ENCODE measurements at places on chromosomes 16 and 17.
A peak's percentile ranks its signal among the peaks of the same experiment; 100 is the strongest.

DNA sequence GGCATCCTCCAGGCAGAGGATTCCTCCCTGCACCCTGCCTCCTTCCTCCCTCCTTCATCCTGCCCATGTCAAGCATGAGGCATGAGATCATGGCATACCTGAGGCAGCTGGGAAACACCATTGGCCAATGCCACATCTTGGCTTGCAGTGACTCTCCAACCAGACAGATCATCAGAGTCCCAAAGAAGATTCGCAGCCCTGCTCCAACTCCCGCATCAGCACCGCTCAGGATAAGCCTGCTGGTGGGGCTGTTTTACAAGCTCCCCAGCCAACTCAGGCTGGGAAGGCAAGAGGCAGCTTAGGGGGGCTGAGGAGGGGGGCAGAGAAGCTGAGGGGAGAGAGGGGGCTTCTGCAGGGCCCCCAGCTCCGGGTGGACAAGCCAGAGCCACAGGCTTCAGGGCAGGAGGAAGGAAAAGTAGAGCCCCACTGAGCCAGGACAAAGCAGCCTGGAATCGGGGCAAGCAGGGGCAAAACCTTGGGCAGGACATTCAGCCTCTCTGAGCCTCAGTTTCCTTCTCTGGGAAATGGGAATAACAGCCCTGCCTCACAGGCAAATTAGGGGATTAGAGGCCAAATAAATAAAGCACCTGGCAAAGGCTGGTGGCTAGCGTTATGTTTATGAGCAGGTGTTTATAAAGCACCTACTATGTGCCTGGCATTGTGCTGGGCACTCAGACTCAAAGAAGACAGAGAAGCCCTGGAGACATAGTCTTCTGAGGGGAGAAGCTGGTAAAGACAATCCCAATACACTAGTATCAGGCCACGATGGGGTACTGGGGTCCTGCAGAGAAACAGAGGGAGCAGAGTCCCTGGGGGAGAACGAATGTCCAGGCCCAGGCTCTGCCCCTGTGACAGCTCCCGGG lies 88.1 kb downstream of the GOSR1 start:
- no peak for DNase-seq

GRCh38 chr17:9200699-9201359 lies 179.5 kb downstream of the NTN1 start:
- no peak for DNase-seq

DNA sequence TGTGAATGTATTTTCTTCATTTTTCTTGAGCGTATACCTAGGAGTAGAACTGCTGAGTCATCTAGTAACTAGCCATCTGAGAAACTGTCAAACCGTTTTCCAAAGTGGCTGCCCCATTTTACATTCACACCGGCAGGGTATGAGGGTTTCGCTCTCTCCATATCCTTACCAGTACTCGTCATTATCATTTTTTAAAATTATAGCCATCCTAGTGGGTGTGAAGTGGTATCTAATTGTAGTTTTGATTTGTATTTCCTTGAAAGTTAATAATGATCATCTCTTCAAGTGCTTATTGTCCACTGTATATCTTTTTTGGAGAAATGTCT lies 6.0 kb downstream of the RNF157 start:
- no peak for DNase-seq

GRCh38 chr17:10177913-10178505 lies 20.4 kb downstream of the GAS7 start:
- DNase-seq, result peak; percentile 31

- no peak for DNase-seq
Observed at GRCh38 chr17:66309793-66310192, 7.4 kb downstream of the PRKCA start.

GRCh38 chr17:69470702-69471101 lies 56.2 kb downstream of the MAP2K6 start:
- DNase-seq, result no peak

DNA sequence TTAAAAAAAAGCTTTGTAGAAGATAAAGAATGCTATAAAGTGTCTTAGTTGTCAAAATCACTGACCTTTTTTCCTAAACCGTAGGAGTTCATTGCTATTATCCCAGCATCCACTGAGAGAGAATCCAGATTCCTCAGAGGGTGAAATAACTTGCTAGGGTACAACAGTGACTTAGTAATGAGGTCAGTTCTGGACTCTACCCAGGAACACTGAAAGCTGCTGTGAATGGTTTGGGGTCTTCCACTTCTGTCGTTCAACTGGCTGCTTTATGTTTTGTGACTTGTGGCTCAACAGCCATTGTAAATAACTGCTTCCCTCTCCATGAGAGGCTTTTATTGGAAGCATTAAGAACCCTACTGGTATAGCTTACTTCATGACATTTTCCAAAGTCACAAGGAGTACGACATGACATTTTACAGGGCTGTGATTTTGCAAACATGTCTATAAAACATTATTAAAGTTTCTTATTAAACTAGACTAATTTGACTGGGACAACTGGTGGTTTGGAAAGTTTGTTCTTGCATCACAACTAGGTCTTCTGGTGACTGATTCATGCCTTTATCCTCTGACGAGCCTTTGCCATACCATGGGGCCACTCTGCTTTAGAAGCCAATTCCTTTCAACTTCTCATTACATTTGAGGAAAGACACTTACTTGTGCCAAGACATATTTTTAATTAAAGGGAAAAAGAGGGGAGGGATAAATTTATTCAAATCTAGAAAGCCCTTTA lies 92.2 kb upstream of the CDH11 start:
- peak; percentile 1 for DNase-seq

GRCh38 chr16:73413091-73413829 lies 365.3 kb upstream of the ZFHX3 start:
- no peak for DNase-seq

GRCh38 chr17:42521036-42521435 lies 15.0 kb upstream of the NAGLU start:
- peak; percentile 58 for DNase-seq

DNA sequence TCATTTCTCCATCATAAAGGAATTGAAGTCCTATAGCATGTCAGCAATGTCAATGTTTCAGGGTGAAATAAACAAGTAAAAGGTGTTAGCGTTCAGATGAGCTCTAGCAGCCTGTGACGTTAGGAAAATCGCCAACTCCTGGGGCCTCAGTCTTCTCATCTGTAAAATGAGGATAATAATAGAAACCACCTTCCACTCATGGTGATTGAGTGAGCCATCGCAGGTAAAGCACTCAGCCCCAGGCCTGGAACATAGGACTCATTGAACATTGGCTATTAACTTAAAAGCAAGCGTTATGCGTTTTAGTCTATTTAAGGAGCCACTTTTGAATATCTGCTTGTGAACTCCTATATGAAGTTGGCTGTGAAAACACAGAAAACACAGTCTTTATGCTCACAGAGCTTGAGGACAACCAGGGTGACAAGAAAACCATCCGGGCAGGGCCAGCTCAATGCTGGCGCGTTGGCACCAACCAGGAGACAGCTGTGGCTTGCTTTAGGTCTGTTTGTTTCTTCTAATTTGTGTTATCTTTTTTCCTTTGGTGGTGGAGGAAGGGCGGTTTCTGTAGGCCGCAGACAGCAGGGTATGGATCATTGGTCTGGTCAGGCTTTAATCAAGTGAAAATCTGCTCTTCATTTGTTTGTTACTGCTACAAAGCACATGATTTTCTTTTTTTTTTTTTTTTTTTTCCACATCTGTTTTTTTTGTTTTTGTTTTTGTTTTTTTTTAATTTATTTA lies 35.7 kb upstream of the MED9 start:
- no peak for DNase-seq

- DNase-seq, result no peak
Observed at GRCh38 chr17:69012895-69013805, 47.6 kb downstream of the ABCA9 start.

DNA sequence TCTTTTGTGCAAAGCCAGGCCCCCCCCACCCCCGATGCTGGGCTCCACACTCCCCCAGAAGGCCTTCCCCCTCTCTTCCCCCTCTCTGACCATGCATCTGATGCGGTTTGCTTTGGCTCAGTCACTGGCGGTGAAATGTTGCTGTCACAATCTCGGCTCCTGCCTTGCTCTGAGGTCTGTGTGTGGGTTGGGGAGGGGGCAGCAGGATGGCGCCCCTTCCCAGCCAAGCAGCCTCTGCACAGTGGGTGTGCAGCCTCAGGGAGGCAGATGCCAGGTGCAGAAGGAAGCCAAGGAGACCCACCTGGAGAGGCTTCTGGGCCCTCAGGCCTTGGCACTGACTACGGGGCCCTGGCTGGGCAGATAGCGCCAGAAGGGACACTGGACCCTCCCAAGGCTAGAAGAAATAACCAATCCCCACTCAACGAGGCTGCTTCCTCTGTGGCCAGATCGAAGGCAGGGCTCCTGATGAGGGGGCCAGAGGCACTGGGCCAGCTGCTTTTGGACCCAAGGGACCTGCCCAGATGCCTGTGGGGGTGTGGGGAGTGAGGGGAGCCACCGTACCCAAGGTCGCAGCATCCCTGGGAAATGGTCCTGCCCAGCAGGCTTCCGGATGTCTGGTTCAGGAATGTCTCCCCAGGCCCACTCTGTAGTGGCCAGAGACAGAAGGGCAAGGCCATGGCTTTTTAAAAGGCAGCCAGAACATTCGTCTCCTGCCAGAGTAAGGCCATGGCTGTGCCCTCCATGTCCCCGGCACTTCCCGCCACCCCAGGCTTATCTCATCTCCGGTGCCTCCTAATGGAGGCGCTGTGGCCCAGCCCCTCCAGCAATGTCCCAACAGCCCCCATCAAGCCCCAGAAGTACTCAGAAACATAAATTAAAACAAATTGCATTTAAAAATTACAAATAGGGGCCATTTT lies 43.4 kb upstream of the SLC38A10 start:
- DNase-seq, result no peak

DNA sequence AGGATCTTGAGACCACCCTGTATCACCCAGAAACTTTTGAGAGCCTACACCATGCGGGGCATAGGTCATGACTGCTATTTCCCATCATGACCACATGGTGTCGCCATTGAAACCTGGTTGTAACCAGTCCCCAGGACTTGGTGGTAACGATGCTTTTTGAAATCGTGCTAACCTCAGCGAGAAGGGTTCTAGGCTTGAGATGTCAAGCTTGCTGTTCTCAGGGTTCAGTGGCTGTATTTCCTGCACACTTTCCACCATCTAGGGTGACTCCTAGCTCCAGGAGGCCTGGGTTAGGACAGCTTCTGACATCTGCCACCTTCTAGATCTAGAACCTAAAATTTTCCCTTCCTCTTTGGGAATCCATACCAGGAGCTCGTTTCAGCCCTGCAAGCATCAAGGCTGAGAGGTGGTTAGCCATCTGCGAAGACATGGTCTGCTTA lies 13.0 kb upstream of the SPNS3 start:
- DNase-seq, result peak; percentile 58

- no peak for DNase-seq
Observed at GRCh38 chr17:51739245-51739886, 419.1 kb downstream of the CA10 start.

- DNase-seq, result no peak
Observed at GRCh38 chr16:9900576-9900975, 281.7 kb downstream of the GRIN2A start.

- peak; percentile 59 for DNase-seq
Observed at GRCh38 chr17:48878920-48879898, 13.4 kb upstream of the ATP5MC1 start.

GRCh38 chr17:78953356-78954350 lies 26.1 kb downstream of the LGALS3BP start:
- DNase-seq, result no peak

GRCh38 chr17:65028545-65028843 lies 28.0 kb downstream of the GNA13 start:
- DNase-seq, result no peak

GRCh38 chr17:63772801-63773271 lies 561 bp downstream of the CCDC47 start:
- peak; percentile 30 for DNase-seq

GRCh38 chr16:31355431-31356100 lies 590 bp downstream of the ITGAX start:
- no peak for DNase-seq

GRCh38 chr16:47460359-47460710 lies 528 bp downstream of the ITFG1 start:
- DNase-seq, result peak; percentile 1
